ENCODE measurements at places on chromosomes 5 and 9. TPM values are rescaled to one million over a fixed set of nuclear protein-coding genes. Genes with fewer than 3 reads are reported as not detected.

The TXNDC8 gene
- not detected for total RNA-seq

The CCNI2 gene
- total RNA-seq = not detected

The ADAMTS12 gene
- total RNA-seq = 28.7 TPM

The CDC25C gene
- 11.9 TPM for total RNA-seq

The RASA1 gene
- 19.5 TPM for total RNA-seq

The CAMK4 gene
- 5.5 TPM for total RNA-seq

The KIF20A gene
- total RNA-seq = 63.9 TPM

The LRRC26 gene
- total RNA-seq = not detected

The HRCT1 gene
- total RNA-seq = 1.8 TPM

The TTC16 gene
- 0.20 TPM for total RNA-seq

The TRPM3 gene
- total RNA-seq = 16.2 TPM

The EIF4E1B gene
- total RNA-seq = not detected

The SLC34A3 gene
- not detected for total RNA-seq

The CDC14B gene
- 41.9 TPM for total RNA-seq

The MFAP3 gene
- total RNA-seq = 48.9 TPM

The IFNA13 gene
- not detected for total RNA-seq

The CCNJL gene
- not detected for total RNA-seq

The BTF3 gene
- 261 TPM for total RNA-seq

The ZNF618 gene
- total RNA-seq = 9.6 TPM

The FIBCD1 gene
- total RNA-seq = 1.8 TPM

The CTXN3 gene
- not detected for total RNA-seq

The CFAP77 gene
- total RNA-seq = not detected

The C9 gene
- total RNA-seq = not detected

The TBCA gene
- 81.2 TPM for total RNA-seq

The TAF11L6 gene
- total RNA-seq = not detected

The OLFML2A gene
- total RNA-seq = 47.8 TPM

The RMND5B gene
- 13.2 TPM for total RNA-seq

The NKD2 gene
- total RNA-seq = 0.20 TPM

The LRRC70 gene
- 0.98 TPM for total RNA-seq

The TTC1 gene
- total RNA-seq = 29.5 TPM

The CRHBP gene
- not detected for total RNA-seq

The CREBRF gene
- total RNA-seq = 10.2 TPM

The INSL4 gene
- not detected for total RNA-seq

All from subcutaneous preadipocyte (primary cell).